Smooth muscle cell of trachea (primary cell): ENCODE measurements at places on chromosomes 12 and 14. TPM values are rescaled to one million over a fixed set of nuclear protein-coding genes. Genes with fewer than 3 reads are reported as not detected.

Gene TAS2R8
- total RNA-seq = 0.29 TPM in 1 of 2 replicates, not detected in the other

Gene LHX5
- total RNA-seq = not detected in 2 replicates

Gene CLEC9A
- not detected in 2 replicates for total RNA-seq

Gene DYRK2
- total RNA-seq = 19.8 and 36.7 TPM in 2 replicates

Gene TMEM229B
- total RNA-seq = 0.29 and 2.0 TPM in 2 replicates

Gene RDH5
- total RNA-seq = 36.7 and 58.9 TPM in 2 replicates

Gene AHSA1
- total RNA-seq = 85.2 and 101 TPM in 2 replicates

Gene TMEM132D
- not detected in 2 replicates for total RNA-seq

Gene CATSPERB
- total RNA-seq = not detected in 2 replicates

Gene AGAP2
- total RNA-seq = 0.15 and 0.50 TPM in 2 replicates

Gene MMP19
- total RNA-seq = 8.4 and 12.1 TPM in 2 replicates

Gene SMOC1
- 0.17 and 1.7 TPM in 2 replicates for total RNA-seq

Gene MYH6
- total RNA-seq = not detected in 2 replicates

Gene RFX4
- total RNA-seq = not detected in 2 replicates

Gene RNF212B
- total RNA-seq = not detected in 2 replicates

Gene MEG3
- total RNA-seq = 164 and 360 TPM in 2 replicates

Gene KRT79
- not detected in 2 replicates for total RNA-seq

Gene PTPN6
- total RNA-seq = under 0.01 TPM in 1 of 2 replicates, not detected in the other

Gene CISTR
- not detected in 2 replicates for total RNA-seq

Gene PIWIL1
- 0.17 TPM in 1 of 2 replicates, not detected in the other for total RNA-seq

Gene TTC5
- 22.5 and 23.1 TPM in 2 replicates for total RNA-seq

Gene TAS2R9
- total RNA-seq = not detected in 2 replicates

Gene TSHR
- 0.33 TPM in 1 of 2 replicates, not detected in the other for total RNA-seq
